Astrocyte (in vitro differentiated cells and primary cell): ENCODE measurements at places on chromosomes 4 and X. TPM values are rescaled to one million over a fixed set of nuclear protein-coding genes. Genes with fewer than 3 reads are reported as not detected.

DNA sequence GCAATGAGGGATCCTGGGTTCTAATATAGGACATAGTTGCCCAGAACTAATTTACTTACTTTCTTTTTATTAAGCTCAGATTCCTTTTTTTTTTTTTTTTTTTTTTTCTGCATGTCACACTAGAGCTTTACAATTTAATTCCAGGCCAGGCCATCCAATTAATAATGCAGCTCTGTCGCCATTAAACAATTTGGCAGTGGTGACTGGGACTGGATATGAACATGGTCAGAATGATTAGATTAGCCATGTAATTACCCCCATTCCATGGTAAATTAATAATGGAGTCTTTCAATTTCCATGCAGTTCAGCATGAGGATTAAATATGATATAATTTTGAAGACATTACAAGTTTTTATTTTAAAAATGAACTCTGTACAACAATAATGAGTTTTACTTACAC lies 226.9 kb upstream of the ANXA3 start:
- no peak for DNase-seq

DNA sequence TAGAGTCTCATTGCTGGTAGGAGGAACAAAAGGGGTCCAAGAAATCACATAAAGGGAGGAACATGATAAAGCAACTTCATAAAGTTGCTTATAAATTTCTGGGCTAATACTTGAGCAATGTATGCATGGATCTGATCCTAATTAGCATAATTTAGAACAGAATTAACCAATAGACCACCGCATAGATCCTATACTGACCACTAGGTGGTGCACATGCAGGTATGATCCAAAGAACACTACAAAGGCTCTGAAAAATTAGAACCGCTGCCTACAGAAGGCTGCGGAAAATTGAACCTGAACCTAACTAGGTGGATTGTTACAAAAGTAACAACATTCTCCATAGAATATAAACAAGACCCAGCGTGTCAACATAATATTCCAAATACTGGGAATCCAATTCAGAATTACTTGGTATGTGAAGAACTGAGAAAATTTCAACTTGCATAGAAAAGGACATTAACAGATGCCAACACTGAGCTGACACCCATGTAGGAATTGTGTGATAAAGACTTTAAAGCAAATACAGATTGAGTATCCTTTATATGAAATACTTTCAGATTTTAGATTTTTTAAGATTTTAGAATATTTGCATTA lies 23.3 kb downstream of the BRCC3 start:
- no peak for DNase-seq

Gene TEX28
- not detected in 2 replicates for total RNA-seq

- peak; percentile 89 for DNase-seq
Measured at GRCh38 chr4:54277691-54278090, 48.6 kb downstream of the PDGFRA start.

Gene SPANXN4
- total RNA-seq, result not detected in 2 replicates

Gene KLF3
- 35.9 and 40.8 TPM in 2 replicates for total RNA-seq

DNA sequence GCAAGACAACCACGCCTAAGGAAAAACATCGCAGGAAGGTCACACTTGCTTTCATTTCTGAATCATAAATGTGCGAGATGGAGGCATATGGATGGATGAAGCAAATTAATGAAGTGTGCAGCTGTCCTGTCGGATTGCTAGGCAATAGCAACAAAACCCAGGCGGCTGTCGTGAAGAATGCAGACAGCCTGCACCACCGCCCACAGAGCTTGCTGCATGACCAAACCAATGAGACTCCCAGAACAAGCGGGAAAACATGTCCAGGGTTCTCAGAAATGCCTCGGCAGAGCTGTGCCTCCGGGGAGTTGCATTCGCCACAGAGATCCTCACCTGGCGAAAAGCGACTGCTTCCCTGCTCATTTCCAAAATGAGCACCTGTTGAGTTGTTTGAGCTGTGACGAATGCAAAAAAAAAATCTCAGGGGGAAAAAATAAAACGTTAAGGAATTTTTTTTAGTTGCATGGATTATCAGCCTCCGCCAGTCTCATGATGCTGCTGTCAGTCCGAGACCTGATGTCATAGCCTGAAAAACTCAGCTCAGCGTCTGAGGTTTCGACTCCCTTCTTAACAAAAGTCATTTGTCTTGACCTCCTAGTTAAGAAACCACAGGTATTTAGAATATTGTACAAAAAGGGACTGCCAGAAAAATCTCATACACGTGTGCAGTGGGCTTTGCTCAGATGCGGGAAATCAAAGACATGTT lies 155.5 kb upstream of the MXRA5 start:
- peak; percentile 89 for DNase-seq

Gene BTK
- 0.43 and 0.79 TPM in 2 replicates for total RNA-seq

DNA sequence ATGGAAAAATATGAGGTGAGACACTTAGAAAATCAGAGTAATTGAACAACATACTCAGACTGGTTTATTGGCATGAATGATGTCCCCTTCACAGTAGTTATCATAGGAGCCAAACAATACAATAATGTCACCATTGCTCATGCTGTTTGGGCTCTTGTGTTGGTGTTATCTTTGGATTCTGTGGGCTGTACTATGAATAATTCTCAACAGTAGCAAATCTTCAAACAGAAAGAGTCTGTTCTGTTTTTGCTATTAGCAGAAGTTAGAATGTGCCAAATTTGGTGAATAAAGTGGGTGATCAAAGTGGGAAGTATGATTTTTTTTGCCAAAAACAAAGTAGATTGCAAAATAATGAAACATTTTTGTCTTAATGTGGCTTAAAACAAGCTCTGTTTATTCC lies 58.3 kb downstream of the GRID2 start:
- no peak for DNase-seq

Gene GPR143
- 1.8 and 3.0 TPM in 2 replicates for total RNA-seq

Gene PPM1K
- 39.9 and 42.3 TPM in 2 replicates for total RNA-seq

Gene NCAPG
- 2.6 and 4.7 TPM in 2 replicates for total RNA-seq

GRCh38 chrX:99782516-99783040 lies 627.5 kb downstream of the PCDH19 start:
- DNase-seq, result no peak

DNA sequence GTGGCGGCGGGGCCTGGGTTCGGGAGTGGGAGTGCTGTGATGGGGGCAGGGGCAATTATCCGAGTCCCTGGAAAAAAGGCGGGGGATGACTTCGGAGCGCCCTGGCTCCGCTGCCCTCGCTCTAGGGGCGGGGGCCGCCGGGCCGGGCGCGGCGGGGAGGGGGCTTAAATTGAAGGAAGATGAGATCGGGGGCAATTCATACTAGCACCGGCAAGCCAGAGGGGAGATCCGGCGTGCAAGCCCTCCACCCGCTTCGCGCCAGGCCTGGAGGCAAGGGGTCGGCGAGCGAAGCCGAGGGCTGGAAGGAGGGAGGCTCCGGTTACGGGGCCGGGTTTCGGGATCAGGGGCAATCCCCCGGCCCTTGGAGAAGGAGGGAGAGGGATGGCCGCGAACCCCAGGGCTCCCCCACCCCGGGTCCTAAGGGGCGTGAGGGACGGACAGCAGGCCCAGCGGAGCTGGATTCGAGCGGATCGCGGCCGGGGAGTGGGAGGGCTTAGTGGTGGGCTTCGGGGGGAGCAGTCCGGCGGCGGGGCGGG lies 1.2 kb downstream of the BCORL1 start:
- DNase-seq, result no peak

DNA sequence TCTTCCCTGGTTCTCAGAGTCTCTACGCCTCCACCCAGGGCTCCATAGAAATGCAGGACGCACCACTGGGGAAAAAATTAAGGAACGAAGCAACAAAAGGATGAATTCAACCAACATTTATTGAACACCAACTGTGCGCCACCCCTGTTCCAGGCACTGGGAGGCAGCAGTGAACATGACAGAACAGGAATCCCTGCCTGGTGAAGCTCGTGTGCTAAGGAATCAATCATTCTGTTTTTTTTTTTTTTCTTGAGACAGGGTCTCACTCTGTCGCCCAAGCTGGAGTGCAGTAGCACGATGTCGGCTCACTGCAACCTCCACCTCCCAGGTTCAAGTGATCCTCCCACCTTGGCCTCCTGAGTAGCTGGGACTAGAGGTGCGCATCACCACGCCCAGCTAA lies 1.9 kb upstream of the FTSJ1 start:
- no peak for DNase-seq

Gene CTAG2
- total RNA-seq, result not detected in 2 replicates

Gene CPE
- 380 and 385 TPM in 2 replicates for total RNA-seq

Gene MAGEA2
- total RNA-seq, result 6.1 and 7.1 TPM in 2 replicates

GRCh38 chr4:112173593-112174558 lies 28.6 kb downstream of the FAM241A start:
- no peak for DNase-seq

- DNase-seq, result no peak
Measured at GRCh38 chr4:81307991-81308390, 93.0 kb upstream of the PRKG2 start.

Gene CASP3
- 40.0 and 44.8 TPM in 2 replicates for total RNA-seq

Gene MTTP
- 0.29 and 0.41 TPM in 2 replicates for total RNA-seq

DNA sequence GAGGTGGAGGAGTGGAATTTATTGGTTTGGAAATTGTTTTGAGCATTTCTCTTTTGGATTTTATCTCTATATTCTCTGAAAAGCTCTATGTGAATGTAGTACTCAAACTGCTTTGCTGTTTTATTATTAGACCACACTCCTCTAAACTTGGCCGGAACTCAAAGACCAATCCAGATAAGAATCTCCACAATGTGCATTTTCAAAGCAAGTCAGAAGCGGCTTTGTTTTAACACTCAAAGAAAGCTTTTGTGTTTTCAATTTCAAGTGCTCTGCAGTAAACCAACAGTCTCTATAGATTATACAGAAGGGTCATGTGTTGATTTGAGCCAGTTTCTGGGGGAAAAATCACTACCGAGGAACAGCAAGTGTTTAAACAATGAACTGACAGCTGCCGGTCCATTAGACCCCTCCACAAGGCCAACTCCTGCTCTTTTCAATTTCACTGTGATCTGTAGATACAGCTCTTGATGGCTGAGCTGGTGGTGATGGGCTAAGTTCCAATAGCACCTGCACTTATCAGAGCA lies 79.4 kb downstream of the FTHL17 start:
- peak; percentile 10 for DNase-seq

Gene AREG
- 0.79 and 1.5 TPM in 2 replicates for total RNA-seq

DNA sequence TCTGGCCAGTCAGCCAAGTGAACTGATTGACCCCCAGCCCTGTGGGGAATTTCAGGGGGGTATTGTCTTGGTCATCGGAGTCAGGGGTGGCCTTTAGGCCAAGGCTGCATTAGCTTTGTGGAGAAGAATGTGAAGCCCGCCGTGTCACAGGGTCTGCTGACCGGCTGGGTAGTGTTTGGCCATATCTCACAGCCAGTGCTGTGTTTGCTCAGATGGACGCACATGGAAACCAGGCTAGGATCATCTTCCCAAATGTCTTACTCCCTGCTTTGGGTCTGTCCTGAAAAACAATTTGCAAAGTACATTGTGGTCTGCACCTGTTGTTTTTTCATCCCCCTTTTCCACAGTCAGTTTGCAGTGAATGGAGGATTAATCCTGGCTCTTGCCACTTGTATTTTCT lies 13.0 kb downstream of the TMEM164 start:
- DNase-seq, result no peak

DNA sequence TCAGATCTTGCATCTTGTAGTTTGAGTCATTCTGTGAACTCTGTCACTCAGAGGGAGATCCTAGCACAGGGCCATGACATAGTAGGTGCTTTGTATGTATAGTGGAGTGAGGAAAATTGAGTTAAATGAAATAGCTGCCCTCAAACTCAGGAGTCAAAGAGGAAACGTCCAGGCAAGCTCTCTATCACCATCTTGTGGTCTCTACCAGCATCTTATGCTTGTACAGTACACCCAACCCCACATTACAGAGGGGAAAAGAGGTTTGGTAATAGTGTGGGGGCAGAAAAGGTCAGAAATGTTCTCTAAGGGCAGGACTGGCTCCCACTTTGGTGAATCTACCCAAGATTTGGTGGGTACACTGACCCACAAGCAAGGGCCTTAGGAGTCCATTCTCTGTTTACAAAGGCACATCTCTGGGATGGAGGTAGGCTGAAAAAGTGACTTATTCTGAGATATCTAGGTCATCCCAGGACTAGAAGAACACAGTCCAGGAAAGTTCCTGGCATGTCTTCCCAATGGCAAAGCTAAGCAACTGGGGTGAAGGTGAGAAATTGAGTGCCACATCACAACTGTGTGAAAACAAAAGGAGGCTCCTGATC lies 131.8 kb downstream of the OR13H1 start:
- DNase-seq, result no peak

Gene CFAP299
- total RNA-seq, result not detected in 2 replicates

Gene EXOC1L
- not detected in 2 replicates for total RNA-seq

Gene CFI
- not detected in 2 replicates for total RNA-seq

DNA sequence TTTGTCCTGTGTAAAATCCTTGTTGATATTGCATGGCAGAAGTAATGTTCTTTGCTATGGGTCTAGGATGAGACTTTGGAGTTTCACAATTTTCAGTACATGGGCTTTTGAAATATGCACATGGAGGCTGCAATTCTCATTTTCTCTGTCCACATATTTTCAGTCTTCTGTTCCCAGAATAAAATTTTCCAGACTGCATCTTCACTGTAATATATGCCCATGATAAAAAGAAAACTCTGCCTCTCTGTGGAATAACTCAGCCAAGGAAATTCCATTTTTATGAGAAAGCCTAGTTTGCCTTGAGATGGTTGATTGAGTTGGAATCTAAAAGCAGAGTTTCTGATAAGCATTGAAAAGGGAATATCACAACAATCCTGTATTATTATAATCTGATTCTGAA lies 601.4 kb upstream of the AADAT start:
- DNase-seq, result no peak

GRCh38 chr4:121009578-121010478 lies 62.5 kb downstream of the NDNF start:
- no peak for DNase-seq

Gene CCDC158
- total RNA-seq, result not detected in 2 replicates

- DNase-seq, result peak; percentile 8
Measured at GRCh38 chr4:30402276-30402675, 317.9 kb upstream of the PCDH7 start.

- no peak for DNase-seq
Measured at GRCh38 chr4:77578145-77578544, 27.5 kb upstream of the CXCL13 start.

DNA sequence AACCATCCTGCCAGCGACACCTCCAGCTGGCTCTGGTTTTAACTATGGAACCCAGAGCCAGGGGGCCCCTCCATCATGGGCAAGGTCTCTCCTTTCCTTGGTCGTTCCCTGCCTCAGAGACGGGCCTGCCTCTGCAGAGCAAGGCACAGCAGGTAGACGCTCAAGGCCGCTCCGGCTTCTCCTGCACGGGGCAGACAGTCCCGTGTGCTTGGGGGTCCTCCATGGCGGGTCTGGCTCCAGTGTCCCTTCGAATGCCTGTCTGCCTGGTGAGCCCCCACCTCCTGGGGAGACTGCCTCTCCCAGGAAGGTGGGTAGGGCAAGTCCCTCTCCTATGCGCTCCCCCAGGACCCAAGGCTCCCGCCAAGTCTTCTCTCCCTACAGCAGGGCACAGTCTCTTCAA lies 71.5 kb downstream of the ACOX3 start:
- DNase-seq, result no peak

GRCh38 chr4:83387012-83387411 lies 52.4 kb upstream of the HPSE start:
- DNase-seq, result no peak
